ENCODE measurements at places on chromosomes 4 and X.

- no peak for DNase-seq
These were observed 72.1 kb upstream of the DOCK11 start for GRCh38 chrX:118423558-118423957.

GRCh38 chrX:149129767-149130166, 375.3 kb downstream of the IDS start:
- no peak for DNase-seq

DNA sequence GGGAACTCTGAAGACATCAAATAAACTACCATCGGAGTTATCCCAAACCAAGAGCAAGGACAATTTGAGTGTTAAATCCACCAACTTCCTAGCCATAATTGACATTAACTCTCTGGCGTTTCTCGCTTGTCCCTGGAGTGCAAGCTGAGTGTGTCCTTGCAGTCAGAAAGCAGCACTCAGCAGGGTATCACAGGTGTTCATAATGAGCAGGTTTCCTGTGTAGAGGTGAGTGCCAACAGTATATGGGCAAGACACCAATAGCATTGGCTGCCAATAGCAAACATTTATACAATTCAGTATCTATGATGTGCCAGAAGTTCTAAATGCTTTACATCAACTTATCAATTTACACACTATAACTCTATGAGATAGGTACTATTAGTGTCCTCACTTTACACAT, 11.2 kb downstream of the BLTP1 start:
- DNase-seq, result no peak

- no peak for DNase-seq
These were observed 178.7 kb upstream of the PITX2 start for GRCh38 chr4:110801591-110801990.

- no peak for DNase-seq
These were observed 314.8 kb downstream of the PDHA2 start for GRCh38 chr4:96154676-96155075.

Measured in left ventricle myocardium superior (tissue), 1 donor.